Transverse colon (tissue), 4 donors: ENCODE measurements at places on chromosomes 4 and X.

DNA sequence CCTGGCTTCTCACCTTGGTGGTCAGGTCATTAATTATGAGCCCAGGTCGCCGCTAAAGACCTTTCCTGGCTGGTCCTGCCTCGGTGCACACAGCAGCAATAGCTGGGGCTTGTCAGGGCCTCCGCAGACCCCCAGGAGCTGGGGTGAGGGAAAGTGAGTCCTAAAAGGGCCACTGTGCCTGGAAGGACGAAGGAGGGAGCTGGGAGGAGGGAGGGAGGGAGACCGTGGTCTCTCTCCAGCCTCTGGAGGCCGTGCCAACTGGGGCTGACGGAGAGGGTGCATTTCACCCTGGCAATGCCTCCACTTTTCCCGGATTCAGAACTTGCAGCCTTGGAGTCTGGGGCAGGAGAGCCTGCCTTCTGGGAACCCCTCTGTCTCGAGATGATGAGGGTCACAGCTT, 60.4 kb downstream of the CRLF2 start:
- no peak for DNase-seq

DNA sequence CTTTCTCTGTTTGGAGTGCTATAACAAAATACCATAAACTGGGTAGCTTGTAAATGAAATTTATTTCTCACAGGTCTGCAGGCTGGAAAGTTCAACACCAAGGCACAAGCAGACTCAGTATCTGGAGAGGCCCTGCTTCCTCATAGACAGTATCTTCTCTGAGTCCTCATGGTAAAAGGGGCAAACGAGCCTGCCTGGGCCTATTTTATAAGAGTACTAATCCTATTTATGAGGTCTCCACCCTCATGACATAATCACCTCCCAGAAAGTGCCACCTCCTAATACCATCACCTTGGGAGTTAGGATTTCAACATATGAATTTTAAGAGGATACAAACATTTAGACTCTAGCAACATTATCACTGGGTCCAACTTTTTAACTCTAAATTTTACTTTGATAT, 200.3 kb downstream of the STPG2 start:
- no peak for DNase-seq

DNA sequence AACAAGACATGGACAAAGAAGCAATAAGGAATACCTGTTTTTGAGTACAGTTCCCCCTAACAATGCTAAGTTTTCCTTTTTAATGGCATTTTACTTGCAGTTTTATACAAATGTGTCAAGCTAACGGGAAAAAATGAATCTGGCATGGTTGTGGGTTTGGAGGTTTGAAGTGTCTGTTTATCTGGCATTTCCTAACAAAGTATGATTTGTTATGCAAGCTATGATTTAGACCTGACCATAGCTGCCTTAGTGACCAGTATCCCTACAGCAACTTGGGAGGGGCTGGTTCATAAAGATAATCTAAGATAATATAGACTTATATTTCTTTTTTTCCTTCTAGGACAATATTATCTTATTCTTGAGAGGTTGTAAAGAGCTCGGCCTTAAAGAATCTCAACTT, 60.6 kb downstream of the LIMCH1 start:
- no peak for DNase-seq

GRCh38 chr4:55561889-55562288, 15.2 kb upstream of the CLOCK start:
- DNase-seq, result no peak
